Stimulated activated CD8-positive, alpha-beta memory T cell treated with anti-CD3 and anti-CD28 coated beads, Interleukin-15, amount 100 ng/mL, for 48 hours (primary cell): ENCODE measurements at places on chromosomes 3 and 15.

DNA sequence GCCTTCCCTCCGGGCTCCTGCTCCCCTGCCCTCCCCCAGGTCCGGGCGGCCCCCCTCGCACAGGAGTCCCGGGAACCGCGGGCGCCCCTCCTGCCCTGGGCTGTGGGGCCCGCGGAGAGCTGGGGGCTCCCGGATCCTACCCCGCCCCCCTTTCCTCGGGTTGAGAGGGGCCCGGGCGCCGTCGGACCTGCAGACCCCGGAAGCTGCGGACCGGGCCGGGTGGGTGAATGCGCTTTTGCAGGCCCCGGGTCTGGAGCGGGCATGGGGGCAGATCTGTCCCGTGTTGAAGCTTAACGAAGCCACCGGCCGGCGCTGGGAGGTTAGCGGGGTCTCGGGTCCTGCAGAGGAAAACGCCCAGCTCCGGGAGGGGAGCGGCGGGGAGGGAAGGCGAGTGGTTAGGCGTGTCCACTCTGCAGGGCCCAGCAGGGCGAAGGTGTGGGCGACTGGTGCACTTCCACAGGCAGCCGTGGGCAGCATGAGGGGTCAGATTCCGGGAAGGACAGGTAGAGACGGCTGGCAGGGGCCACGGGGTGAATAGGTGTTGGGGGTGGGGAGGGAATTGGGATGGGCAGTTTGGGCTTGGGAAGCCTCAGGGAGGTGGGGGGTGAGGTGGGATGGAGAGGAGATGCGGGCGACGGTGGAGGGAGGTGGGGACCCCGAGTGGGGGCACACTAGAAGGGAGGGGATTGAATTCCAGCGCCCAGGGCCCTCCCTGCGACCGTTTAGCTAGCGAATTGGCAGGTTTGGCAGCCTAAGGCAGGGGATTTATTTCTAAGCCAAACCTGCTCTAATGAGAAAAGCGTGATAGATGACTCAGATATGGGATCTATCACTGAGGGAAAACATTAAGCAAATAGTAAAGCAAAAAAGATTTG lies 635 bp downstream of the CD276 start:
- no peak for DNase-seq

DNA sequence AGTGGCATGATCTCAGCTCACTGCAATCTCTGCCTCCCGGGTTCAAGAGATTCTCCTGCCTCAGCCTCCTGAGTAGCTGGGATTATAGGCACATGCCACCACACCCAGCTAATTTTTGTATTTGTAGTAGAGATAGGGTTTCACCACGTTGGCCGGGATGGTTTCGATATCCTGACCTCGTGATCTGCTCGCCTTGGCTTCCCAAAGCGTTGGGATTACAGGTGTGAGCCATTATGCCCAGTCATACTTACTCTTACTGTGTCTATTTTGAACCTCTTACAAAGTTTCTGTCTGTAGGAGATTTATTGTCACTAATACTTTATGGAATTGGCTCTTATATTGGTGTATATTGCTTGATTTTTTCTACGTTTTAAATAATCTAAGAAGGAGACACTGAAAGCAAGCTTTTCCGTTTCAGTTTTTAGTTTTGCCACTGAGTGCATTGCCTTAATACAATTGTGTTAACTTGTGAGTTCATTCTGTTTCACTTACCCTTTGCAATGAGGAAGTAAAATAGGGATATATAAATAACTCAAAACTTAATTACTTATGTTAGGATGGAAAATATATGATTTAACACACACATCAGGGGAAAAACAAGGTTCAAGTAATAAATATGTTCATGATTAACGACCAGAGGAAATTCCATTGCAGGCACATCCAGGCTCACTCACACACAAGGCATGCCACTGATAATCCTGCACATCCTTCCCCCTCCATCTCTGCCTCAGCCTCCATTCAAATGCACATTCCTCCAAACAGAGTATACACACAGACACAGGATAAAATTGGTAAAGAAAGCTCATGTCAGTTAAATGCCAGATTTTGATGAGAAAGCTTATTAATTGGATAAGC lies 279.3 kb upstream of the RASGRP1 start:
- no peak for DNase-seq

DNA sequence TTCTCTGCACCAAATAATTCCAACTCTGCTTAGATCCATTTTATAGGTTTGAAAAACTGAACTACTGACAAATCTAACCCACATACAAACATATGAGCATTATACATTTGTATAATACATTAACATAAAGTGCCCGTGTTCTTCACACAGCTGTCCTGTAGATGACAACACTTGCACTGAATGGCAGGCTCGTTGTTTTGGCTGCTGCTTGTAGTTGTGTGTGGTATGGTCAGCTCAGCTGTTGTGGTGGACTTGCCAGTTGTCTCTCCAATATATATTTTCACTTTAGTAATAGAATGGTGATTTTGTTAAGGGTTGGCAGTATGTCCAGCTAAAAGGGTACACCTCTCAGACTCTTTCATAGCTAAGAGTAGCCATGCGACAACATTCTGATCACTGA lies 30.5 kb downstream of the CHST2 start:
- DNase-seq, result no peak

DNA sequence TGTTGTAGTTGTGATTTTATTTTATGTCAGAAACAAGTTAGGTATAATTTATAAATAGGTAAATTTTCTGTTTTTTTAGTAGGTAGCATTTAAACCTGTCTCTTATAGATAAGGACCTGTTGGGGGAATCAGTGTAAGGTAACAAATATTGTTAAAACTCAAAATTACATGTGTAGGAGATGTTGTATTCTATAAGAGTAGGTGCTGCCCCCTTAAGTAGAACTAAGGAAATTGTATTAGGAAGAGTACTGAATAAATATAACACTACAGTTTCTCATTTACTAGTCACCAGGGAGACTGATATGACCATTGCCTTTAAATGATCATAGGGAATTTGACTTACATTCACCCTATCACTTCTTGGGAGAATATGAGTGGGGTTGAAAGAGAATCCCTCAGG lies 31.2 kb downstream of the SLC25A36 start:
- no peak for DNase-seq

GRCh38 chr3:177527182-177527581 lies 329.9 kb upstream of the TBL1XR1 start:
- no peak for DNase-seq
